ENCODE measurements at places on chromosomes 4 and X.

GRCh38 chrX:41043196-41043595 lies 42.0 kb upstream of the USP9X start:
- no peak for DNase-seq

DNA sequence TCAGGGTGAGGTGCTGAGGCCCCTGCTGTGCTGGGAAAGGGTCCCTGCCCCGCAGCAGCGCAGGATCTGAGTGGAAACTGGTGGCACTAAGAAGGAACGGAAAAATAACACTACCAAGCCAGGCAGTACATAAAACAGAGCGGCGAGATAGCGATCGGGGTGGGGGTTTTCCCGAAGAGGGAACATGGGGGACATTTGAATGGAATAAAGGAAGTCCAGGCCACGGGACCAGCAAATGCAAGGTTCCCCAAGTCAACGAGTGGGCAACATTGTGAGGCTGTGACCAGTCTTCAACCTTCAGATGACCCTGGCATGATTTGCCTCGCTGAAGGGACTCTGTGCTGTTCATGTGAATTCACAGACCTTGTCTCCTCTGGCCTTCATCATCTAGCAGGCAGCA lies 13.7 kb downstream of the MSX1 start:
- DNase-seq: no peak

DNA sequence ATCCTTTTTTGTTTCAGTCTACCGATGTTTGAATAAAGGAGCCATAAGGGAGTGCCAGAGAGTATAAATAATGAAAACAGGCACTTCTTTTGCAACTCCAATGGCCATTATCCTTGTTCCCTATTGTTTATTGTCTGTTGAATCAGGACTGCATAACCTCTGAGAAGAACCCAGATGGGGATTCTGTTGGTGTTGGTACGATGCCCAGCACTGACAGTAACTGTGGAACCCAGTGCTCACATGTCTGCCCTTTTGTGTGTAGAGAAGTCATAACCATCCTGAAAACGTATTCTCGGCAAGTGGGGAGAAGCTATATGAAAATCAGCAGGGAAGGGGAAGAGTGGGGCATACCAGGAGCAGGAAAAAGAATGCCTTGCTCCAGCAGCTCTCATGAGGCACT lies 195.1 kb upstream of the EDNRA start:
- DNase-seq: no peak

DNA sequence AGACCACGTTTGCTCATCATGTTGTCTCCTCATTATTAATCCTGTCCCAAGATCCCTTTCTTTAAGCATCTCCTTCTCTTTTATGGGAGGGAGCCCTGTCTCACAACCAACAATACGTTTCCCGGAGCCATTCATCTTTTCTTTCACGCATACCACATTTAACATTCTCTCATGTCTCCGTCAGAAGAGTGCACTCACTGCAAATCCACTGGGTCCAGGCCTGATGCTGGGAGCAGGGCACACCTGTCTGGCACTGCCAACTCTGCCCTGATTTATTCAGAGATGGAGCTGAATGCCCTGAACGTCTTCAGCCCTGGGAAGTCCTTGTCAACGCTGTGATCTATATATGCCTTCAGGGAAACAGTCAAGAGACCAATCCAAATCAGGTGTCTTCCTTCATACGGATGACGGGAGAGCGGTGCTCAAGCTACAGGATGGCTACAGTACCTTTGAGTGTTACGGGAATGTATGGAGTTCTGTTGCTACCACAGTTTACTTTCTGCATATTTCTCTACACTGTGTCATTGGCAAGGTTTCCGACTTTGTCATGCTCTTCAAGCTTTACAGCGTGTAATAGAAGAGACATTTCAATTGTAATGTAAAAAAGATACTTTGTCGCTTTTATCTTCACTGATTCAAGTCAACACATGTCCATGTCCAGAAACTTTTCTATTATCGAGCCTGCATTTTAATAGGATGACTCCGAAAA lies 140.4 kb upstream of the SLITRK2 start:
- no peak for DNase-seq

- DNase-seq: no peak
These were observed 201.2 kb upstream of the NWD2 start for GRCh38 chr4:37043342-37043741.

Measured in LoVo (cell line).